ENCODE measurements at places on chromosomes 11 and 22.

DNA sequence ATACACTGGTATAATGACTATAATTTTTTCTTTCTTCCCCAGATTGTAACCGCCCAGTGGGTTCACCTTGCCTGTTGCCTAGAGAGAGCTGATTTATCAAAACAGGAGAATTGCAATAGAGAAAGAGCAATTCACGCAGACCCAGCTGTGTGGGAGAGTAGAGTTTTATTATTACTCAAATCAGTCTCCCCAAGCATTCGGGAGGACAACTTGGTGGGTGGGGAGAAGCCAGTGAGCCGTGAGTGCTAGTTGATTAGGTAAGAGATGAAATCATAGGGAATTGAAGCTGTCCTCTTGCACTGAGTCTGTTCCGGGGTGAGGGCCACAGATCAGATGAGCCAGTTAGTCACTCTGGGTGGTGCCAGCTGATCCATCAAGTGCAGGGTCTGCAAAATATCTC, 73.2 kb downstream of the SLC35F2 start:
- DNase-seq: no peak

DNA sequence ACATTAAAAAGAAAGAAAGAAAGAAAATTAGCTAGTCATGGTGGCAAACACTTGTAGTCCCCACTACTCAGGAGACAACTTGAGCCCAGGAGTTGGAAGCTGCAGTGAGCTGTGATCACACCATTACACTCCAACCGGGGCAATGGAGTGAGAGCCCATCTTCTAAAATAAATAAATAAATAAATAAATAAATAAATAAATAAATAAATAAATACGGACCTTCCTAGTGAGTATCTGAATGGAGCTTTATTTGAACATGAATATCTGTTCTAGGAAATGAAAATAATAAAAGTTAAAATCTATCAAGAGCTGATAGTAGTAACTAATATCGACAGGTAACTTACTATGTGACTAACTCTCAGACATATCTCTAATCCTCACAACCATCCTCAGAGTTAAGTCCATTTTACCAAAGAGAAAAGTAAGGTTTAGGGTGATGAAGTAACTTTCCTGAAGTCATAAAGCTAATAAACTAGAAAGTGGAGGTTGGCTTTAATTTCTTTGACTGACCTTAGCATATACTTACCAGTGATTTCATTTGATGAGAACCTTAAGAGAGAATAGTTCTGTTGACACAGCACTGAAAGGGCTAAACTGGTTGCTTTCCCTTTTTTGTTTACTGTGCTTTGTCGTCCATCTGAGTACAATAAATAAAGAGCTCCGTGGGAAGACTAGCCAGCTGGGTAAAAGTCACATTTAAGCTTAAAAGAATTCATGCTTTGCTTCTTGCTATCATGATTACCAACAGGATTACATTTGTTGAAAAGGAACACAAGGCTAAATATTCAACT, 22.4 kb downstream of the ENTHD1 start:
- no peak for DNase-seq

- no peak for DNase-seq
Measured at GRCh38 chr11:131809203-131809918, 438.9 kb downstream of the NTM start.

DNA sequence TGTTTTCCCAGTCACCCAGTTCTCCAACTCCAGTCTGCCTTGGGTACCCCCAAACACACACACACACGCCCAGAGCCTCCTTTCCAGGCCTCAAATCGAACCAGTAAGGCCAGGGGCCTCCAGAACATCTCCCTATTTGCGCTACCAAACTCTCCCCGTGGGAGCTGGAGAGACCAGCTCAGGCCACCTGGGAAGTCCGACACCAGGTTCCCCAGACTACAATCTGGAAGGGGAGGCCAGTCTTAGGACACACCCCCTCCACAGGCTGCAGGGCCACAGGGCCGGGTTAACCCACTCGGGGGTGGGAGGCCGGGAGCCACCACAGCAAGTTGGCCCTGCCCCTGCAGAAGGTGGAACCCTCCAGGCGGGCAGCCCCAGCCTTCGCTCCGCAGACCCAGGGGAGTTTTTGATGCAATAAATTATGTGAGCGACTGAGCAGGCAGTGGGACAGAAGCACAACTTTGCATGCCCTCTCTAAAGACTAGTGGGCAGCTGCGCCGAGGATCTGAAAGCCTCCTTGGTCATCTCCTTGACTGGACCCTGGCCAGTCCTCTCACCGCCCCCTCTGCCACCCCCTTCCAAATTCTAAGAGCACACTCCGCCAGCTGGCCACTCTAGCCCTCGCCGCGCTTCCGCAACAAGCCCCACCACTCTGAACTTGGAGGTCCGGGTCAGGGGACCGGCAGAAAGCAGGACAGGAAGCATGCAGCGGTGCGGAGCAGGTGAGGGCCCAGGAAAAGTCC, 2.8 kb downstream of the IGF2 start:
- DNase-seq: no peak

GRCh38 chr11:102345904-102346303, 1.1 kb upstream of the BIRC2 start:
- no peak for DNase-seq

DNA sequence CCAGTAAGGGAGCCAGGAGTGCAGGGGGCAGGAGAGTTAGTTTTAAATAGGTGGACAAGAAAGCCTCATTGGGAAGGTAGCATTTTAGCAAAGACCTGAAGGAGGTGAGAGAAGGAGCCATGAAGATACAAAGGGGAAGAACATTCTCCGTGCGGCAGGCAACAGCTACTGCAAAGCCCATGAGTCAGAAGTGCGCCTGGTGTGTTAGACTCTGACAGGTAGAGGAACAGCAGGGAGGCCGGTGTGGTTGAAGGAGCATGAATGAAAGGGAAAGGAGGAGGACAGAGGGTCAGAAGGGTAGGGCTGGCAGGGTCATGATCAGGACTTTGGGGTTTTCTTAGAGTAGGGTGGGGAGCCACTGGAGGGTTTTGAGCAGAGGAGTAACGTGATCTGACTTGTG, 34.5 kb upstream of the PAMR1 start:
- no peak for DNase-seq

DNA sequence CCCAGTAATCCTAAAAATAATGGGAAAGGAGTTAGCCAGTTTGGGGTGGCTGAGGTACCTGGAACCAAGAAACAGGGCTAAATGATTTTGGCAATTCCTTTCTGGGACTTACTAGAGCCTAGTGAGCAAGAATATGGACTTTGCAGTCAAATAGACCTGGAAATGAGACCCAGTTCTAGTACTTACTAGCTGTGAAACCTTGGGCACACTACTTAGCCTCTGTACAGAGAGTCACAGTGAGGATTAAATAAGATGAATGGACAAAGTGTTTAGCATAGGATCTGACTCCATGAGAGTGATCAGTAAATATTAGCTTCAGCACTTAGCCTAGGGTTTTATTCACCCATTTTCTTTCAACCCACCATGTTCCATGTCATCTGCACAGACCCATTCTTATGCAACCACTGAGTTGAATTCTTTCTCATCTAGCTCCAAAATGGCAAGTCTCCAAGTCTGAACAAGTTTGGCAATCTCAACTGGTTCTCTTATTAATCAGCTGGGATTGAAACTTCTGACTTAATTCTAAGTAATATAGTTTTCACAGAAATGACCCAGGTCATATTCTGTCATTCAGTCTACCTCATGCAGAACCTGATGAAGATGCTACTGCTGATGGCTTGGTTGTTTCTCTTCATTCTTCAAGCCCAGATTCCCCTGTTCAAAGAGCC, 15.0 kb upstream of the SORL1 start:
- DNase-seq: no peak
